ENCODE measurements at places on chromosomes 4 and X.
A peak's percentile ranks its signal among the peaks of the same experiment; 100 is the strongest.

GRCh38 chr4:721261-722168 lies 15.9 kb downstream of the PCGF3 start:
- DNase-seq: no peak

DNA sequence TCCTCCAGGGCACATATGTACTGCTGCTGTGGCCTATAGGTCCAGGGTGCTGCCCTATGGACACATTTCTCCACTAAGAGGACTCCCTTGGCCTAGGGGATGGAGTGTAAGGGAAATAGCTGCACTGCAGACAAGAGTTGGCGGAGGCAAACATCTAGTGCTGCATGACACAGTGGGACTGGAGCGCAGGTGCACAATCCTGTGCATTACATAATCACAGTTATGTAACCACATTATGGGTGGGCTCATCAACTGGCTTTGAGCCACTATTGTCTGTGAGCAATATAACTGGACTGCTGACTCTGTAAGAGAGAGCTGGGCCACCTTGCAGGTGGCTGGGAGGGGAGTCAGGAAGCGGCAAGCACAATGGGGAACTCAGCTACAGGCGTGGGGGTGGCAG lies 3.2 kb upstream of the TIGD2 start:
- no peak for DNase-seq

GRCh38 chr4:81509191-81509590 lies 37.5 kb upstream of the RASGEF1B start:
- DNase-seq: peak; percentile 70

DNA sequence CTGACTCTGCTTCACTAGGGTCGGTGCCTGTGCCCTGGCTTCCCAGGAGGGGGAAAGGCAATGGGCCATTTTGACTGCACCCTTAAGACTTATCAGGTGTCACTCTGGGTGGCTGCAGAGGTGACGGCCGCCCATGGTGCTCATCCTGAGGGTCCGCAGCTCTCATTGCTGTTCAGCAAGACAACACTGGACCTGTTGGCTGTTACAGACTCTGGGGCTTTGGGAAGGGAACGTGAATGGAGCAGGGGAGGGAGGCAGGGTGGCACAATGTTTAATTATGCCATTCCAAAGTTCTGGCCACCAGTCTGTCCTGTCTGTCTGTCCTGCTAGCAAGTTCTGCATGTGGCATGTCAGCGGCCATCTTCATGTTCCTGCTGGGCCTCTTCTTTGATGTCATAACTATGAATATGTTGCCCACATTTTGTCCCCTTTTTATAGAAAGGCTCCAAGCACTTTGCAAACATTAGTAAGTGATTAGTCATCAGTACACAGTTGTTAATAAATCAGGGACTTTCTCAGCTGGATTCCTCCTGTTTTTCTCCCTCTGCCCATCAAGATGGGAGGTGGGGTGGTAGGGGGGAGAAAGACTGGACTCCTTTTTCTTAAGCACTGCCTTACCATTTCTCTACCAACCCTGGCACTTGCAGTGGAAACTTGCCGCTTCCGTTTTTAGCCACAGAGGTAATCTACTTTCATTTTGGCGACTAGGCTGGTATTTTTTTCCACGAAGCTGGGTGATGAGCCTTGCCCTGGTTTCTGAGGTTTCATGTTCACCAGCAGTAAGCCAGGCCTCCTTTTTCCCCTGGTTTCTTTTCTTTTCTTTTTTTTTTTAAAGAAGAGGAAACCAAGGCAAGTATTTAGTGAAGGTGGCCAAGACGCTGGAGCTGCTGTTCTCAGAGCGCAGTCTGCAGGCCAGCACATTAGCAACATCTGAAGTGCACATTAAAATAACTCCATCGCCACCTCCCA lies 88.6 kb upstream of the TRIM2 start:
- DNase-seq: peak; percentile 14

- no peak for DNase-seq
Measured at GRCh38 chr4:52126226-52126625, 75.1 kb downstream of the SPATA18 start.

GRCh38 chr4:182449186-182449929 lies 206.2 kb downstream of the TENM3 start:
- no peak for DNase-seq

DNA sequence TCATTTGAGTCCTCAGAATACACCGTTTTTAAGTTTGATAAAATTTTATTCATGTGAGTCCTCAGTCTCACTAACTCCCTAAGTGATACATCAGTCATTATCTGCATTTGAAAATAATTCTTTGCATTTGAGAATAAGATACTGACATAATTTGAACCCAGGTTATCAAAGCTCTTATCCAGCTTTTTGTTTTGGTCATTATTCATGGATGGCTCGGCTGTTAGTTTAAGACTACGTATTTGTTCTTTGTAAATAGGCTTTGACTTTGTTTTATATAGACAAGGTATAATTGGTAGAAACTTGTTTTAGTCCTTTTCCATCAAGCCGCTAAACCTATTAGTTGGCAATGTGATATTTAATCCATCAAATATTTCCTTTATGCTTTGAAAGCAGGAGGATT lies 7.9 kb downstream of the SPRY1 start:
- DNase-seq: no peak

DNA sequence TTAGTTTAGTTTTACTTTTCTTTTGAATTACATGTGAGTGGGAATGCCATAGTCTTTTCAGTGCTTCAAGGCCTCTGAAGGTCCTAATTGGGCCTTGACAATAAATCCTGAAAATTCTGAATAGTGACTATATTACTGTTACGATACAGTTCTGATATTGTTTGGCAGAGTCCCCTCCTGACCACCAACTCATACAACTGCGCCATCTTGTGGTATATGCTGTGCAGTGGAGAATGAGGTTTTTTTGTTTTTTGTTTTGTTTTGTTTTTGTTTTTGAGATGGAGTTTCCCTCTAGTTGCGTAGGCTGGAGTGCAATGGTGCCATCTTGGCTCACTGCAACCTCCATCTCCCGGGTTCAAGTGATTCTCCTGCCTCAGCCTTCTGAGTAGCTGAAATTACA lies 56.6 kb upstream of the CHRDL1 start:
- no peak for DNase-seq

GRCh38 chrX:121949041-121949760 lies 901.8 kb downstream of the GLUD2 start:
- no peak for DNase-seq

- DNase-seq: no peak
Measured at GRCh38 chr4:31125496-31125895, 405.3 kb downstream of the PCDH7 start.

DNA sequence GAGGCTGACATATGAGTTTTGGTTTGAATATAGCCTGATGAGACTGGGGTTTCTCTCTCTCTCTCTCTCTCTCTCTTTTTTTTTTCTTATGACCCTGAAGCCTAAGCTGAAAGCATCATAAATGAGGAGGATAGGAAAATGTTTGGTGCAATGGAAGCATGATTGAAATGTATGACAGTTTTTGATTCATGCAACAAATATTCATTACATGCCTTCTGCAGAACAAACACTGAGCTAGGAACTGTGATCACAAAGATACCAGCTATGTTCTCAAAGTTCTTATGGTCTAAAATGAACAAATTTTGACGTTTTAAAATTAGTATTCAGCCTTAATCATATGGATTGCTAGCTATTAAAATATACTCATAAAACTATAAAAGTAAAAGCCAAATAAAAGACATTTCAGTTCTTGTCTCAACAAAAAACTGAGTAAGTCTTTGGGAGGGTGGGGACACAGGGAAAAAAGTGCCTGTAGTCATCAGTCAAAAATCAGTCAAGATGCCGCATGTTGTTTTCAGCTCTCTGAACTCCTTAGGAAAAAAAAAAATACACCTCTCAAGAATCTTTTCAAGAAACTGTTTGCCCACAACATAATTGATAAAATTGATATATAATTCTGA lies 57.2 kb downstream of the NKX6-1 start:
- no peak for DNase-seq

DNA sequence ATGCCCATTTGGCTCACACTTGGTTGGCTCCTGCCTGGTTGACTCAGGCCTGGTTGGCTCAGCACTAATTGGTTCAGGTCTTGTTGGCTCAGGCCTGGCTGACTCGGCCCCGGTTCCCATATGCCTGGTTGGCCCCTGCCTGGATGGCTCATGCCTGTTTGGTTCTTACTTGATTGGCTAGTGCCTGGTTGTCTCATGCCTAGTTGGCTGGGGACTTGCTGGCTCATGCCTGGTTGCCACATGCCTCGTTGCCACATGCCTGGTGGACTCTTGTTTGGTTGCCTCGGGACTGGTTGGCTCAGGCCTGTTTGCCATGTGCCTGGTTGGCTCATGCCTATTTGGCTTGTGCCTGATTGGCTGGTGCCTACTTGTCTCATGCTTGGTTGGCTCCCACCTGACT lies 103.7 kb downstream of the APOOL start:
- no peak for DNase-seq

- no peak for DNase-seq
Measured at GRCh38 chr4:54016504-54016903, 47.9 kb downstream of the CHIC2 start.

DNA sequence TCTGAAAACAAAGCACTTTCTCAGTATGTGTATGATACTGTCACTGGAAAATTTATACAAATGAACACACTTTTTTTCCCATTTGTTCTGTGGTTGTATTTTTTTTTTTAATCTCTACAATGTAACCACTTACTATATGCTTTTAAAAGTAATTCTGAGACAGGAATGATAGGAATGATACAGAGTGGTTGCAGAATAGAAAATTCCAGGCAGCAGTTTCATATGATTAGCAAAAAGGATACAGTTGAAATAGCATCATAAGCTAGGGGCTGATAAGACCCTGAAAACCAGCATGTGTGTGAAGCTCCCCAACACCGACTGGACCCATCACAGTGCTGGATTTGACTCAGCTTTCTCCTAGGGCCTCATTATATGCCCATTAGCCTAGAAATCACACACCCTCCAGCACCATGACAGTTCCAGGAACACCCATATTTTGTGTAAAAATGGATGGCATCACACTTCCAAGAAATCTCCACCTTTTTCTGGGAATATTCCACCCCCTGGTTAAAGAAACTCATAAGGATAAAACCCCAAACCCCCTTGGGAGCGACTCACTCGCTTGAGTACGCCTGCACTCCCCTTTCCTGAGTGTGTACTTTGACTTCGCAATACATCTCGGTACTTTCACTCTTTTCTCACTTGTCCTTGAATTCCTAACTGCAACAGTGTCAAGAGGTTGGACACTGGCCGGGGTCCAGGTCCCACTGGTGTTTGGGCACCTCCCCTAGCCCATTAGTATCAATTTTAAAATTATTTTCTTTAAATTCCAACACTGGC lies 77.4 kb upstream of the AGA start:
- no peak for DNase-seq

DNA sequence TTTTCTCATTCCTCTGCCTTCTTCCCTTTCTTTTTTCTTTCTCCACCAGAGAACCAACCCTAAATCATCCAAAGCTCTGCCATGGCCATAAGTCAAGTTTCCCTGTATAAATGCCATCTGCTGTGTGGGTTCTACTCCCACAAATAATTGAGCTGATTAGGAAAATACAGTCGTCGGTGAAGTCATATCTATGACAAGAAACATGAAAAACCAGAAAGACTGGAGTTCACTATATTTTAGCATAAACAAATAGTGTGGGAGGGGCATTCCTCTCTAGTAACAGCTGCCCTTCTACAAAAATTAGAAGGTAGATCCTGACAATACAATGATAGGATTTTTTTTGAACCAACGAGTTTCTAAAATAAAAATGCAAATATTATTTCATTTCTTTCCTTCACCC lies 48.8 kb downstream of the SPOCK3 start:
- no peak for DNase-seq

- DNase-seq: no peak
Measured at GRCh38 chr4:85067342-85067741, 100.9 kb upstream of the WDFY3 start.

- no peak for DNase-seq
Measured at GRCh38 chr4:3488820-3489219, 25.7 kb downstream of the DOK7 start.

GRCh38 chr4:111639120-111639690 lies 506.0 kb upstream of the FAM241A start:
- no peak for DNase-seq

- no peak for DNase-seq
Measured at GRCh38 chr4:169859366-169860216, 101.8 kb upstream of the HPF1 start.

- no peak for DNase-seq
Measured at GRCh38 chr4:20253735-20254409, 2.2 kb downstream of the SLIT2 start.

DNA sequence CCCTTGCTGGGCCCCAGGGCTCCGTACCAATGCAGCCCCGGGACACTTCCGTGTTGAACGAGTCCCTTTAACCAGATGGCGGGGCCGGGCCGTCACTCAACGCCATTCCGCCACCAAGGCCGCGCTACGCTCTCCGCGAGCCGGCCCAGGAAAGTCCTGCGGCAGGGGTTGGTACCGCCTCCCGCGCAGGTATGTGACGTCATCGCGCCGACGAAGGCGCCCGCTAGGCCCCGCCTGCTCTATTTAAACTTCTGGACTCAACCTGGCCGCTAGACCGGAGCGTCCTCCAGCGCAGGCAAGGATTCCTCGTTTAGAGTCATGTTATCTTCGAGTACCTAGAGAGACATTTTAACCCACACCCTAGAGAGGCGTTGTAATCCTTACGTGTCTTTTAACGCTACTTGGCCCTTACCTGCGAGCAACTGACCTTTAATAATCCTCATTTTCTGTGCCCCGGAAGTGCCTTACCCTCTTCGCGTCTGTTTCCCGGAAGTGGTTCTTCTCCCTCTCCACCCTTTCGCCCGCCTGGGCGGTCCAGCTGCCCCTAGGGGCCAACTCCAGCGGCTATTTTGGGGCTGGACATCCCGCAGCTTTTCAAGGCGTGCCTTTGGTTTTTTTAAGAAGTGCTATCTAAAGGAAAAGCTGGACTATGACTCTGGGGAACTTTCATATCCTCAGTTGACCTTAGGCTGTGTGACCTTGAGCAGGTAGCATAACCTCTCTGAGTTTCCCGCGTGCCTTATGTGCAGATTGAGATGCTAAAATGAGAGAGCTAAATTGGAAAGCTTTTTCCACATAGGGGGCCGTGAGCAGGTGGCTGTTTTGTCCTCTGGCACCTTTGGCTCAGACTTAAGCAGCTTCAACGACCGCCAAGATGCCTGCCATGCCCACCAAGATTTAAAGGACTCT lies at the start of gene PNPLA4:
Gene PNPLA4, minus strand, starts transcription at position 155 of the 909 bp plus-strand sequence. CDS start 1,294 bp downstream, outside the sequence.
- peak; percentile 89 for DNase-seq

DNA sequence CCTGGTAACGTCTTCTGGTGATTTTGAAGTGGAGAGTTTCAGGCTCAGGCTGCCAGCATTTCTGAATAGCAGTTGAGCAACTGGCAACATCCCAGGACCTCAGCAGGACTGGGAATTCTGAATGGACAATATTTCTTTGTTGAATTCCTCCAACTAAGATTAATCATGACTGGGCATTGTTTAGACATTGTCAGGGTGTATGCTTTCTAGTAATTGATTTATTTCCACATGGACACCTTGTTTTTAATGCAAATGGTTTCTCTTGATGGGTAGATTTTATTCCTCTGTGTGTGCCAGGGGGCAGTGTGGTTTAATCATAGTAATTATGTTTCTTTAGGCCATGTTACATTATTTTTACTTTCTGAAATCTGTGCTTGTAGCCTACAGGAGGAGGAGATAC lies 1004.7 kb upstream of the LCORL start:
- no peak for DNase-seq

DNA sequence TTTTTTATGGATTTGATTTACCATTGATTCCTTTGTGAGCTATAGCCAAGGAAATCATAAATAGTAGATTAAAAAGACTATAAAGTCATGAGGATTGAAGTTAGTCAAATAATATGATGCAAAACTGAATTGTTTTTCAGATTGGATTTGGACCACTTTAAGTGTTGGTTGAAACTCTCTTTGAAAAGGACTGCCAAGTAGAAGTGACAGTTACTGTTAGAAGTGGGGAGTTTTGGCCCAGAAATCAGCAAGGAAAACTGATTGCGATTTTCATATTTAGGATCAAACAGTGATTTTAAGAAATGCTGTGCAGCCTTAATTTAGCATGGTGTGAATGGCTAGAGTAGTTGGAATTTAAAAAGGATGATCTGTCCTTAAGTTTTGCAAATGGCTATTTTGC lies 4.9 kb downstream of the ADGRL3 start:
- DNase-seq: no peak
